ENCODE measurements at places on chromosomes 4 and X. TPM values are rescaled to one million over a fixed set of nuclear protein-coding genes. Genes with fewer than 3 reads are reported as not detected.

Gene BMX
- total RNA-seq = not detected

Gene CFI
- 0.33 TPM for total RNA-seq

Gene HAUS3
- total RNA-seq = 11.2 TPM

DNA sequence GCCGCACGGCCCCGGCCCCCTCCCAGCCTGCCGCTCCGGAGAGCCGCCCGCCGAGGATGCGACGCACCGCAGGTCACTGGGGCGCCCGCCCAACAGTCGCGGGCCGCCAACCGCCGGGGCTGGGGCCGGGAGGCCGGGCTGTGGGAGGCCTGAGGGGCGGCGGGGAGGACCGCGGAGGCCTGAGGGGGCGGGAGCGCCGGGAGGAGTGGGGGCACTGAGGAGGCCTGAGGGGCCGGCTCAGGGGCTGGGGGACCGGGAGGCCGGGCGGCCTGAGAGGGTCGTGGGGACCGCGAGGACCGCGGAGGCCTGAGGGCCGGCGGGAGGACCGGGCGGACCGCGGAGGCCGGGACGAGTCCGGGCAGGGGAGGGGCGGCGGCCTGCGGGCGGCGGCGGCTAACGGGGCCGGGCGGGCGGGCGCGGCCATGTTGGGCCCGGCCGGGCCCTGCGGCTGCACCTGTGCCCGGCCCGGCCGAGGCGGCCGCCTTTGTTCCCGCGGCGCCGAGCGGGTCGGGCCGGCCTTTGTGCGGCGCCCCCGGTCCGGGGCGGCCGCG is 353 bp downstream of the NSD2 start:
- no peaks in the 10 kb centered on the region for H3K36me3 ChIP-seq
- H3K4me1 ChIP-seq = peaks cover 18% of the 10 kb centered on the region
- H3K27ac ChIP-seq = no peak overlapping the region
- DNase-seq = no peak
- H3K4me3 ChIP-seq = peak overlapping the region; percentile 69
- no peaks in the 10 kb centered on the region for H3K27me3 ChIP-seq

DNA sequence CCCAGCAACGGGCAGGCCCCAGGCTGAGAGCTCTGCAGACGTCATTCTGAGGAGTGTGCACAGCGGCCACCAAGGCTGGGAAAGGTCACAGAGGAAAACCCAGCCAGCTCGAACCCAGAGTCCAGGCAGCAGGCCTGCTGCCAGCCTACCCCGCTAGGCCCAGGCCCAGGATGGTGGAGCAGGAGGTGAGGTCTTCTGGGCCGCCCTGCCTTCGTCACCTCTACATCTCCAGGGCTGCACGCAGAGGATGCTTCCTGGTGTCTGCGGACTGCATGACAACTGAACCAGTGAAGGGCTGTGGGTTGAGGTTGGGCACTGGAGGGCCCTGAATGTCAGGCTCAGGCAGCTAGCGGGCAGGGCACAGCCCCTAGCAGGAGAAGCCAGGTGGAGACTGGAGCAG is 5.8 kb upstream of the ADRA2C start:
- H3K4me1 ChIP-seq = no peaks in the 10 kb centered on the region
- H3K36me3 ChIP-seq = no peaks in the 10 kb centered on the region
- no peaks in the 10 kb centered on the region for H3K27me3 ChIP-seq

DNA sequence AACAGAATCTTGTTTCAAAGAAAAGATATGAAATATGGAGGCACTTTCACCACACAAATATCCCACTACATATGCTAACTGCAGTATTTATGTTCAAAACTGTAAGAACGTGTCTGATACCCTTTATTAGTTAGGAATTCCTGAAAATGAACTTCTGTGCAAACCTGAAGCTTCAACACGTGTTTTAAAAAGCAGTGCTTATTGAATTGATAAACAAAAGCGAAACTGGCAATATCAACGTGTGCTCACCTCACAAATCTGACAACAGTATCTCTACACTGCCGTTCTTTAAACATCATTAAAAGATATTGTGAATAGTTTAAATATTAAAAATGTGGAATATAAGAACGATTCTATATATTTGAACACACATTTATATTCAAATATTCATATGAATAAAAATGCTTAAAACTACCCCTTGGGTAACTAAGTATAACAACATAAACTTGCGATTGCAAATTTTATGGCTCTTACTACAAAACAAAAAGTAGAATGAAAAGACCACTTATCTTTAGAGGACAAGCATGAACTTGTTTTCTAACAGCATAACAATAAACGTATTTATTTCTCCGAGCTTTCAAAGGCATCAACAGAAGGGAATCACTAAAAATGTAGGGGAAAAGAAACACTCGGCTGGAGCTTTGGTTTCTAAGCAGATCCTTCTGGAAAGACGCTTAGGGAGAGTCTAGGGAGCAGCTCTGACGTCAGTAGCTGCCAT is at the start of gene LRP2BP:
TSS of gene LRP2BP (minus strand) at position 687 of the 718 bp plus-strand sequence. CDS start 17,738 bp downstream, outside the sequence.
- H3K27ac ChIP-seq = peak within 1 kb of the TSS; percentile 77
- H3K4me1 ChIP-seq = no peaks in the 10 kb centered on the region
- peak within 1 kb of the TSS; percentile 78 for H3K4me3 ChIP-seq
- DNase-seq = no peak
- no peaks in the 10 kb centered on the region for H3K27me3 ChIP-seq

Data from Panc1 (cell line).